Fibroblast of skin of back (primary cell): ENCODE measurements at places on chromosomes 3 and 15.

- DNase-seq, result peak; percentile 9
Observed at GRCh38 chr3:1501406-1502115, 408.7 kb downstream of the CNTN6 start.

GRCh38 chr15:83066034-83066733 is 868 bp downstream of the BTBD1 start:
- peak; percentile 13 for DNase-seq

DNA sequence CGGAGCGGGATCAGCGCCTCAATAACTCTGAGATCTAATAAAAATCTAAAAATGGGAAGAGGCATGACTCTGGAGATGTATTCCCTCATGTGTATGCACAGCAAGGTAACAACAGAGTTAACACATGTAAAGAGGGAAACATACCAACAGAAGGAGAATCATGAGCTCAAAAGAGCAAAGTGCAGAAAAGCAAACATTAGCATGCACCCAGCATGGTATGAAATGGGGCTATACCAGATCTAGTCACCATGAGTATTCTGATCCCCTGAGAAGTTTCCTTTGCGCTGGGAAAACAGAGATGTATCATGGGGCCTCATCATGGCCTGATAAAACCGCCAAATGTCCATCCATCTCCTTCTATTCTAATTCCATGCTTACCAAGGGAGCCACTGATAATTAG is 129.1 kb downstream of the GLDN start:
- no peak for DNase-seq

GRCh38 chr3:160225176-160226025 is at the start of gene C3orf80:
TSS of gene C3orf80 (plus strand) at chr3:160225422. CDS start at chr3:160225636, 214 bp downstream.
- peak; percentile 49 for DNase-seq

DNA sequence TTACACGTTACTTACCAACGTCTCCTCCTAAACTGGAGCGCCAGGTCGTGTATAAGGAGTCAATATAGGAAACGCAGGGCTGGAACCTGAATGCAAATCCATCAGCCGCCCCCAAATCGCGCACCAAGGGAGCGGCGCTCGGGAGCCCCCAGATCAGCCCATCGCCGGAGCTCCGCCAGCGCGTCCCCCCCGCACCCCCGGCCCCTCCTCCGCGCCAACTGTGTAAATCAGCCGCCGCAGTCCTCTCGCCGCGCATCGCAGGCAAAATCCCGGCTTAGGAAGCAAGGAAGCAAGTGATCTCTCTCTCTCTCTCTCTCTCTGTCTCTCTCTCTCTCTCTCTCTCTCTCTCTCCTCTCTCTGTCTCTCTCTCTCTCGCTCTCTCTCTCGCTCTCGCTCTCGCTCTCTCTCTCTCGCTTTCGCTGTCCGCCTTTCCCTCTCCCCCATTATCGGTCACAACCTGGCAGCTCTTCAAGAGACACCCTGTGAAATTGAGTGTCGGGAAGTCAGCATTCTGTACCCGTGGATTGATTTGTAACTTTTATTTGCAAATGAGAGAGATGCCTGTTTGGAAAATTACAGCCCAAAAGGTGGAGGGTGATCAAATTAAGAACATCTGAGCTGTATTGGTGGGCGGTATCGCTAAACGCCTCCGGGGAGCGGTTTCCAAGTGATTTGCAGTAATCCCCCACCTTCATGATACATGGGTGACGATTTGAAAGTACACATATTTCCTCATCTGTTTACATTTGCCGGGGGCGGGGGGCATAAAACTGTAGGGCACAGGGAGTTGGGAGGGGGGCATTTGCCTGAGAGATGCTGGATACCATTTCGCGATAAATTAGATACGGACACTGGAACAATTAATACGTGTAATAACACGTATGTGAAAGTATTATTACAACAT is 645 bp upstream of the SLITRK3 start:
- no peak for DNase-seq

DNA sequence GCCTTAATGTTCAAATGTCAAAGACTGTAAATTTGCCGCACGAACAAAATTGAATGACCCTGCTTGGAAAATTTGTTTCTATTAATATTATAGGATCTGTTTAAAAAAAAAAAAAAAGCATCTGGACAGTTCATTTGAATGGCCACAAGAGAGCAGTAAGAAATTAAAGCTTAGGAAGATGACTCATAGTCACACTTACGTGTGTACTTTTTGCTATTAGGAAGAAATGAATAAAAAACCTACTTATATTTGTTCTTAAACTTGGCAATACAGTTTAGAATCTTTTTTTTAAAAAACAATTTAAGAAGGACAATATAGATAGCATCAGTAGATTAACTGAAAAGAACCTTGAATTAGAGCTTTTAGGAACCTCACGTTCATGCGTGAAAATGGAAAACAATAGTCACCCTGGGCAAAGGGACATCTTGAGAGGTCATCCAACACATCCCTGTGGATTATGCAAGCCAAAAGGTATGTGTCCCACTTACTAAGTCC is 621.8 kb downstream of the MECOM start:
- peak; percentile 59 for DNase-seq

GRCh38 chr3:183909030-183909600 is 24.4 kb upstream of the PARL start:
- DNase-seq, result no peak
